ENCODE measurements at places on chromosomes 16 and 17.

DNA sequence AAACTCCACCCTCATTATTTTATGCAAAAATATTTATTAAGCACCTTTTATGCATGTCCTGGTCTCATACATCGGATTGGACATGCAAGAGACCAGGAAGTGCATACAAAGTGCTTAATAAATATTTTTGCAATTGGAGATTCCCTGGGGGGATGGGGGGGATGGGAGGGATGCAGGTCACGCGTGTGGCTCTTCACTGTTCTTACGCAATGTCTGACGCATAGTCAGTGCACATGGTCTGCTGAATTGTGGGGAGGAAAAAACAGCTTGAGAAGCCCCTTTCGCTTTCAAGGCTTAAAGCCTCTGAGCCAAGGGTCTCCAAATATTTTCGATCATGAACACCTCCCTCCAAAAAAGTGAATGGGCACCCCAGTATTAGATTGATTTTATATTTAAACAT, 96.7 kb upstream of the XYLT1 start:
- DNase-seq: no peak

DNA sequence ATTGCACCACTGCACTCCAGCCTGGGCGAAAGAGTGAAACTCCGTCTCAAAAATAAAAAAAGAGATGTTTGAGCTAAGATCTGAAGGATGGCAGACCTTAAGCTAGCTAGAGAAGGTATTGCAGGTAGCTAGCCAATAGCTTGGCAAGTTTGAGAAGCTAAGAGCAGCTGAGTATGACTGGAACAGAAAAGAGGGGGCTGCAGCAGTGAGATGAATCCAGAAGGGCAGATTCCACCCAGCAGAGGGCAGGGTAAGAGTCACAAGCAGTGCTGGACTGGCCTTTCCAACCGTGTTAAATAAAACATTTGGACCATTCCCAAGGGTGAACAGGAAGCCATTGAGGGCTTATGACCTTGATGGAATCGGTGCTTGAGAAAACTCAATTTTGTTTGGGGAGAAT, 5.7 kb upstream of the PHAF1 start:
- peak; percentile 52 for DNase-seq

- DNase-seq: no peak
These were observed 120.6 kb downstream of the SHISA9 start for GRCh38 chr16:13021996-13022395.

DNA sequence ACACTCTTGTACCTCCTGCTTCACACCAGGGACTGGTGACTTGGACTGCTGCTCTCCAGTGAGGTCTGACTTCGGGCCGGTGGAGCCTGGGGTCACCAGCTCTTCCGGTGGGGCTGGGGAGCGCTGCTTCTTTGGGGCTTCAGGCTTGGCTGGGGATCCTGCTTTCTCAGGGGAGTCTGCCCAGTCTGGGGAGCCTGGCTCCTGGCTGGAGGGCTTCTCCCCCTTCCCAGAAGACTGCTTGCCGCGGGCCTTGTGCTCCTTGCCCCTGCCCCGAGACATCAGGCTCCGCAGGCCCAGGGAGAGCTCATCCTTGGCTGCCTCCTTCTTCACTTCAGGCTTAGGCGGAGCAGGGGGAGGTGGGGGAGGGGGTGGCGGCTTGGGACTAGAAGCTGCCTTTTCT, 52.4 kb downstream of the MYO18A start:
- DNase-seq: no peak

DNA sequence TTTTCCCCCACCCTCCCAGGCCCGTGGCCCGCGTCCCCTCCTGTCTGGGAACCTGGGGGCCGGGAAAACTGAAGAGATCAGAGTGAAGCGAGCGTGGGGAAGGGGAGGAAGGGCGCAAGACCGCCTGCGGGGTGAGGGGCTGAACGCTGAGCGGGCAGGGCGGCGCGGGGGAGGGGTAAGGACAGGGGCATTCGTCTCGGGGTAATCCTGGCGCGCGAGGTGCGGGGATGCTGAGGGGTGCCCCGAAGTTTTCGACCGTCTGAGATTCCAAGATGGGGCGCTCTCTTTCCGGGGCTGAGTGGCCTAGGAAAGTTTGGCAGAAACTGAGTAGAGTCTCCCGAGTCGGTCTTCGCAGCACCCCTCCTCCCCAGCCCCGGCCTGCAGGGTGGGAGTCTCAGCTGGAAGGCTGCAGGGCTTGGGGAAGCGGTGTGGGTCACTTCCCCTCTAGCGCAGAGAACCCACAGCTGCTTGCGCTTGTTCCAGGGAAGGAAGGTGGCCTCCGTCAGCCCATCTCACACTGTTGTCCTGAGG, 555 bp downstream of the TTYH2 start:
- no peak for DNase-seq

GRCh38 chr17:59366773-59367656, 35.6 kb downstream of the YPEL2 start:
- DNase-seq: peak; percentile 61

GRCh38 chr16:3587547-3588110, 10.4 kb upstream of the NLRC3 start:
- DNase-seq: no peak

DNA sequence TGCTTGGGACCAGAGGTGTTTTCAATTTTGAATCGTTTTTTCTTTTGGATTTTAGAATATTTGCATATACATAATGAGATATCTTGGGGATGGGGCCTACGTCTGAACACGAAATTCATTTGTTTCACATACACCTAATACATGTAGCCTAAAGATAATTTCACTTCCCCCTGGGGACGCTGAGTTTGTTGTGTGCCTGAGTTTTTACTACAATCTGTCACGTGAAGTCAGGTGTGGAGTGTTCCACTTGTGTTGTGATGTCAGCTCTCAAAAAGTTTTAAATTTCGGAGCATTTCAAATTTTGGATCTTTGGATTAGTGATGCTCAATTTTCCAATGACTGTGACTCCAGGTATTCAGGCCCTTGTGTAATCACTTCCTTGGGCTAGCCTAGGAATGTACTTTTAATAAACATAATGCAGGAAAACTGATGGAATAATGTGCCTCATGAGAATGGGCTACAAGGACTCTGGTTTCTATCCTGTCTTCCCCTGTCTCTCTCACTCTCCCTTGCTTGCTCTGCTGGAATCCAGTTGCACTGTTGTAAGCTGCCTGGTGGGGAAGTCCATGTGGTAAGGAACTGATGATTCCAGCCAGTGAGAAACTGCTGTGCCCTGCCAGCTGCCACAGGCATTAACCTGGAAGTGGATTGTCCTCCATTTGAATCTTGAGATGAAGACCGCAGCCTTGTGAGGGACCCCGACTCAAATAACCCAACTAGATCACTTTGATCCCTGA, 403.8 kb downstream of the SHISA9 start:
- no peak for DNase-seq

DNA sequence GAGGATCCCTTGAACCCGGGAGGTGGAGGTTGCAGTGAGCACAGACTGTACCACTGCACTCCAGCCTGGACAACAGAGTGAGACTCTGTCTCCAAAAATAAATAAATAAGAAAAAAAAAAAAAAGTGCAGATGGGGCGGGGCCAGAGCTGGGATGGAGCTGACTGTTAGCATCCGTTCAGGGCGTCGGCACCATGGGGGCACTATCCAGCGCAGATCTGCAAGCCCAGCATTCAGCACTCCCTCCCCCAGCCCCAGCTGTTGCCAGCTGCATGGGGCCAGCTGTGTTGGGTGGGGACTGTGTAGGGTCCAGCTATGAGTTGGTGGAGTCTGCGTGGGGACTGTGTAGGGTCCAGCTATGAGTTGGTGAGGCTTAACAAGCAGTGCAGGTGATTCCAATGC, 13.3 kb downstream of the GPRC5C start:
- no peak for DNase-seq

DNA sequence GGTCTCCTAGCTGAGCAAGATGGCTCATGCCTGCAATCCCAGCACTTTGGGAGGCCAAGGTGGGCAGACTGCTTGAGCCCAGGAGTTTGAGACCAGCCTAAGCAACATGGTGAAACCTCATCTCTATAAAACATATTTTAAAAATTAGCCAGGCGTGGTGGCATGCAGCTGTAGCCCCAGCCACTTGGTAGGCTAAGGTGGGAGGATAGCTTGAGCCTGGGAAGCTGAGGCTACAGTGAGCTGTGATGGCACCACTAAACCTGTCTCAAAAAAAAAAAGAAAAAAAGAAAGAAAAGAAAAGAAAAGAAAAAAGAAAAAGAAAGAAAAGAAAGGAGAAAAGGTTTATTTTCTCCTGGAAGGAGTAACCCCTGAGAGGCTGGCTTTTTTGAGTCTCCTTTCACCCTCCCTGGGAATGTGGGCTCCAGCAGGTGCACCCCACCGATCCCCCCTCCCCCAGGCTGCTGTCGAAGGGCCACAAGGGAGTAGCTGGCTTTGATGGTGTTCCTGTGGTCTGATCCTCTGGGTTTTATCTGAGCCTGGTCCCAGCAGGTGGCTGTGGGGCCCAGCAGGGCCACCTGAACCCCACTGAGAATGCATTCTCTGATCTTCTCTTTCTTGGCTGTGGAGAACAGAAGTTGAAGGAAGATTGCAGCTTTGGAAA, 29.9 kb upstream of the TNRC6C start:
- no peak for DNase-seq

- DNase-seq: no peak
These were observed 266.0 kb downstream of the ENGASE start for GRCh38 chr17:79340333-79341221.

DNA sequence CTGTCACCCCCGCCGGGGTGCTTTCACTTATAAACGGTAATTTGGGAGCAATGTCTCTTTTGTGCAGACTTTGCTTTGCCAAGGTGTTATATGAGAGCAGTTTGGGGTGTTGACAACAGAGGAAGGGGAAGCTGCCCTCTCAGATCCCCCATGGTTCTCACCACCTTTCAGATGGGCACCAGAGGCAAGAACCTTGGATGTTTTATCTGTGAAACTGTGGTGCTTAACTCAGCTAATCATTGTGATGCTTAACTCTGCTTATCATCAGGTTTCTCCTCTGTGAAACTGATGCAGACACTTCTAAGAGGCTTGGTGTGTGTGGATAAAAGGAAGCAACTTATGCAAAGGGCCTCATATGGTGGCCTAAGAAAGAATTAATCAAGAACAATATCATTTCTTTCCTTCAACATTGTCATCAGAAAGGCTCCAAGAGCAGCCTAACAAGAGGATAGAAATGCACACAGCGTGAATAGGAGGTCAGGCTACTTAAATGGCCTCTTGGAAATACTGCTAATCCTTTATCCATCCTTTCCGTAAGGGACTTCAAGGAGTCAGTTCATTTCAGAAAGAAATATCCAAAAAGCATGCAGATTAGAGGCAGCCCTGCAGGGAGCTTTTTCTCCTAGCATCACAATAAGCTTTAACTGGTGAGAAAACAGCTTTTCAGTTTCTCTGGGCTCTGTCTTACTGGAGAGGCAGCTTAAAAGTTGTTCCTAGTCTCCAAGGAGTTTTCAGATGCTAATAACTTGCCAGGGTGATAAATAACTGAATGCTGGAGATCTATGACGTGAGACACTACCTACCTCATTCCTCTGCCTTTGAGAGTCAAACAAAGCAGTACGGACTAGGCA, 55.1 kb upstream of the CLEC3A start:
- no peak for DNase-seq

DNA sequence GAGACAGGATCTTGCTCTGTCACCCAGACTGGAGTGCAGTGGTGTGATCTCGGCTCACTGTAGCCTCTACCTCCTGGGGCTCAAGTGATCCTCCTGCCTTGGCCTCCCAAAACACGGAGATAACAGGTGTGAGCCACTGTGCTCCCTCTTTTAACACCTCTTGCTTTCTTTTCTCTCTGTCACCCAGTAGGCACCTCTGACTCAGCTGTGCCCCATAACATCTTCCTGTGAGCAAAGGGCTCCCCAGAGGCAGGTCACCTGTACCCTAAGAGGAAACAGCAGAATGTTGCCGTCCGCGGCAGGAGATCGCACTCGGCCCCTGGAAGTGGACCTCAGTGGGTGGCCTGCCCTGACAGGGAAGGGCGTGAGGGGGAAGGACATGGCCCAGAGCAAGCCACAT, 918 bp upstream of the NLRC3 start:
- DNase-seq: no peak

DNA sequence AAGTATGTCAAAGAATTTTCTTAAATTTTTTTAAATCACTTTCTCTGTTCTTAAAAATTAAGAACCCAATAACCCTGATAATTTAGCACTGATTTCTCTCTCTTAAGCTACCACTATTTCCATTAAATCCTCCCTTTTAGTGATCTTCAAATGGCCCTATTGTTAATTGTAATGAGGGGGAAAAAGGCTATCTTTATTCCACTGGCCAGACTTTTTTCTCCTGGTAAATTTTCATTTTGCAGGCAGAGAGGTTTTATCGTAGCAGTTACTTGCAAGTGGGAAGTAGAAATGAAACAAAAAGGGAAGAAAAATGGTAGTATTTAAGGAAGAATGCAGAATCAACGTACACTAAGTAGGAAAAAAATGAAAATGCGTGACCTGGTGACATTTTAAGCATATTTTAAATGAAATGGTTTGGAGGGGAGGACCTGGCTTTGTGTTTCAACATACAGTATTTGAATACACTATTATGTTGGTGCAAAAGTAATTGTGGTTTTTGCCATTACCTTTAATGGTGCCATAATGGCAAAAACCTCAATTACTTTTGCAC, 224.9 kb downstream of the TANC2 start:
- DNase-seq: no peak

DNA sequence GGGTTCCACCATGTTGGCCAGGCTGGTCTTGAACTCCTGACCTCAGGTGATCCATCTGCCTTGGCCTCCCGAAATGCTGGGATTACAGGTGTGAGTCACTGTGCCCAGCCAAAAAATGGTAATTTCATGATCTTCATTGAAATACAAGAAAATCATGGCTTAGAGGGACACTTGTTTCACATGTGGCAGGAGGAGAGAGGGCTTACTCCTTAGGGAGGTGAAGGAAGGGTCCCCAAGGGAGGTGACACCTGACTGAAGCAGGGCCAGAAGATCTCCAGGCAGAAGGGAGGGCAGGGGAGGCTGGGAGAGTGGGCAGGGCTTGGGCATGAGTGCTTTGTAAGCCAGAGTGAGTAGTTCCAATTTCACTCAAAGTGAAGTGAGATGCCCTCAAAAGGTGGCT, 20.0 kb upstream of the ITGAX start:
- DNase-seq: no peak

DNA sequence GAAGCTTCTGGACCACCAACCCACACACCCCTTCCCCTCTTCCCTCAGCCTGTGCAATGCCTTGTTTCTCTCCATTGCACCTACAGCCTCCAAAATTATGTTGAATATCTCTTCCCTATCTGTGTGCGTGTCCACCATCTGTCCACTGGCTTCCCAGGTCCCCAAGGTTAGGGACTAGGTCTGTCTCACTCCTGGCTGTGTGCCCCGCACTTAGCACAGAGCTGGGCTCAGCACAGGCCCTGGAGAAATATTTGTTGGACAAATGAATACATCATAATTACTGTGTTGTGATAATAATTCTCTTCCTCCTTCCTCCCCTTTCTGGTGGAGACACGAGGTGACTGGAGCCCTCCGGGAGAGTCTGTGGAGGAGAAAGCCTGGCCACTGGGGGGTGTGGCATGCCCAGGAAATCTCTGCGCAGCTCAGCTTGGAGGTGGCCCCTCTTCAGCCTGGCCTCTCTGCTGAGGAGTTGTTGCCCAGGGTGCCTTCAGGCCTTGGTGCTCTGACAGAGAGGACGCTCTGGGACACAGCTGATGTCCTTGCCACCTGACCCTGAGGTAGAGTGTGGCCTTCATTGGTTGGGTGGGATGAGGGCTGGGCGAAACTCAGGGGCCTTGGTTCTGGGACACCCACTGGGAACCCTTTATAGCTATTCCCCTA, 3.3 kb upstream of the BRD7 start:
- DNase-seq: peak; percentile 75

GRCh38 chr16:11349599-11350276, 4.5 kb downstream of the RMI2 start:
- no peak for DNase-seq
